ENCODE measurements at places on chromosomes 7 and 10. TPM values are rescaled to one million over a fixed set of nuclear protein-coding genes. Genes with fewer than 3 reads are reported as not detected.

GNGT1 gene
- not detected for total RNA-seq

ADCYAP1R1 gene
- total RNA-seq: not detected

MET gene
- total RNA-seq: 44.5 TPM

MACC1 gene
- not detected for total RNA-seq

SNX10 gene
- total RNA-seq: 1.2 TPM

FRMPD2 gene
- 0.42 TPM for total RNA-seq

IFIT1B gene
- not detected for total RNA-seq

MRLN gene
- not detected for total RNA-seq

MMD2 gene
- total RNA-seq: not detected

MRPS17 gene
- 19.5 TPM for total RNA-seq

PAPOLB gene
- 0.07 TPM for total RNA-seq

KBTBD2 gene
- 36.6 TPM for total RNA-seq

CALML5 gene
- total RNA-seq: not detected

TEX36 gene
- total RNA-seq: not detected

BTBD16 gene
- total RNA-seq: 0.78 TPM

SPDYE8 gene
- not detected for total RNA-seq

LGI1 gene
- not detected for total RNA-seq

GIMAP7 gene
- 42.4 TPM for total RNA-seq

TMEM26 gene
- total RNA-seq: 0.23 TPM

NFE2L3 gene
- 28.4 TPM for total RNA-seq

IQUB gene
- total RNA-seq: not detected

CH25H gene
- not detected for total RNA-seq

MYH16 gene
- 0.11 TPM for total RNA-seq

GNB2 gene
- total RNA-seq: 300 TPM

ANKRD7 gene
- total RNA-seq: not detected

EPHA1 gene
- total RNA-seq: not detected

MAD1L1 gene
- 46.7 TPM for total RNA-seq

ACSL5 gene
- 0.76 TPM for total RNA-seq

JCAD gene
- 79.7 TPM for total RNA-seq

GPR26 gene
- not detected for total RNA-seq

ST8SIA6 gene
- 0.51 TPM for total RNA-seq

CLEC2L gene
- not detected for total RNA-seq

ATXN7L1 gene
- total RNA-seq: 15.6 TPM

FKBP6 gene
- not detected for total RNA-seq

FFAR4 gene
- total RNA-seq: not detected

GDF2 gene
- total RNA-seq: not detected
